Aorta (tissue), 5 donors: ENCODE measurements at places on chromosomes 5 and 9. TPM values are rescaled to one million over a fixed set of nuclear protein-coding genes. Genes with fewer than 3 reads are reported as not detected.

GRCh38 chr5:37495668-37496347, 116.7 kb downstream of the WDR70 start:
- peaks cover 2% of the 10 kb centered on the region for H3K4me1 ChIP-seq
- no peaks in the 10 kb centered on the region for H3K27me3 ChIP-seq
- no peaks in the 10 kb centered on the region for H3K36me3 ChIP-seq
- H3K27ac ChIP-seq, result no peak overlapping the region
- H3K4me3 ChIP-seq, result no peak overlapping the region

- H3K36me3 ChIP-seq, result no peaks in the 10 kb centered on the region
- H3K27me3 ChIP-seq, result no peaks in the 10 kb centered on the region
- no peak overlapping the region for H3K4me3 ChIP-seq
- no peak for DNase-seq
- no peaks in the 10 kb centered on the region for H3K4me1 ChIP-seq
Observed at GRCh38 chr9:115923410-115923809, 230.2 kb upstream of the PAPPA start.

DNA sequence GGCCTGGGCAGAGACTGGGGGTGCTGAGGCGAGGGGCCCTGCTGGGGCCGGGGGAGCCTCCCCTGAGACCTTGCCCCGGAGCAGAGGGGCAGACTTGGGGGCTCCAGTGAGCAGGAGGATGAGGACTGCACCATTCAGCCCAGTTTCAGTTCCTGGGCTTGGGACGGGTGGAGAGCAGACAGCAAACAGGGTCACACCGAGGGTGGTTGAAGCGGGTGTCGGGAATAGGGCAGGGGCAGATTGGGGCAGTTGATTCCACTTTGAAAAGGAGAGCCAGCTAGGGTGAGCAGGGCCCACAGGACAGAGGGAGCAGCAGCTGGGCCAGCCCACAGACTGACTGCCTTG, 4.5 kb downstream of the GRK6 start:
- no peak overlapping the region for H3K4me3 ChIP-seq
- H3K36me3 ChIP-seq, result no peaks in the 10 kb centered on the region

DNA sequence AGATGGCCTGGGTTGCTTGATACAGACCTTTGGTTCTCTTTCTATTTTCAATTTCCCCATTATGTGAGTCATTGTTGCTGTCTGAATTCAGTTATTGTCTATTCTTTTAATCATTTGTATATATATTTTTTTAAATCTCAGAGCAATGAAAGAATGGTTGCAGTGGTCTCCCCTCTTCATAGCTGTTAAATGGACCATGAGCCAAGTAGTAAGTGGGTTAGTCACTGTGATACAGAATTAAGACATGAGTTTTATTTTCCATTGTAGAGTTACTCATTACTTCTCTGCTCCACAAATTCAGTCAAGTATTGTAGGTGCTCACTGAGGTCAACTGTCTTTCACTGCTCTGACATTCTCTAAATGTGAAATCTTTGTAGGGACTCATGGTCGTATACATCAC, 174.6 kb upstream of the GRAMD2B start:
- no peaks in the 10 kb centered on the region for H3K4me1 ChIP-seq
- H3K36me3 ChIP-seq, result no peaks in the 10 kb centered on the region
- no peak overlapping the region for H3K27ac ChIP-seq
- no peak overlapping the region for H3K4me3 ChIP-seq

- DNase-seq, result no peak
- no peaks in the 10 kb centered on the region for H3K36me3 ChIP-seq
- H3K27me3 ChIP-seq, result no peaks in the 10 kb centered on the region
- H3K4me1 ChIP-seq, result no peaks in the 10 kb centered on the region
Observed at GRCh38 chr9:116986015-116986414, 298.9 kb downstream of the TRIM32 start.

FCN2 gene
- 0.32 TPM for total RNA-seq

PAX5 gene
- total RNA-seq, result 0.19 TPM

GRCh38 chr5:132787076-132787475, 10.0 kb upstream of the SEPTIN8 start:
- no peak overlapping the region for H3K4me3 ChIP-seq
- peaks cover 7% of the 10 kb centered on the region for H3K4me1 ChIP-seq

SNAPC4 gene
- total RNA-seq, result 6.8 TPM

GRCh38 chr9:101418518-101419430, 16.8 kb downstream of the ALDOB start:
- peaks cover 2% of the 10 kb centered on the region for H3K36me3 ChIP-seq
- H3K27me3 ChIP-seq, result no peaks in the 10 kb centered on the region
- no peak overlapping the region for H3K4me3 ChIP-seq
- no peak overlapping the region for H3K27ac ChIP-seq
- no peak for DNase-seq

CCDC152 gene
- total RNA-seq, result 1.4 TPM

DNA sequence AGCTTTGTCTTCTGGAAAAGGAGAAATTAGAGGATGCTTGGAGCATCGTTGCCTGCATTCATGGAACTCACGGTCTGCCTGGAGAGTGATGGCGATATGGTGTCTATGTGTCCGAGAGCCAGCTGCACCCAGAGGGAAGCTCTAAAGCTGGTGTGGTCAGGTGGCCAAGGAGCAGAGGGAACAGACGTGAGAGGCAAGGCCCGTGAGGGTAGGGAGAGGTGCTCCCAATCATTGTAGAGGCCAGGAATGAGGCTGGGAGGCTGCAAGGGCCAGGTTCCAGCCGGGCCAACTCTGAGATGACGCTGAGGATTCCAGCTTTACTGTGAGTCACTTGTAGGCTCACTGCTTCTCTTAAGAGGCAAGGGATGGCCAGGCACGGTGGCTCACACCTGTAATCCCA, 7.6 kb downstream of the FGD3 start:
- no peaks in the 10 kb centered on the region for H3K4me1 ChIP-seq
- no peaks in the 10 kb centered on the region for H3K36me3 ChIP-seq
- no peak overlapping the region for H3K4me3 ChIP-seq
- H3K27me3 ChIP-seq, result no peaks in the 10 kb centered on the region

GRCh38 chr9:136492978-136493522, 10.2 kb upstream of the SEC16A start:
- H3K36me3 ChIP-seq, result no peaks in the 10 kb centered on the region
- no peaks in the 10 kb centered on the region for H3K27me3 ChIP-seq
- H3K4me1 ChIP-seq, result no peaks in the 10 kb centered on the region
- DNase-seq, result no peak

PTPN3 gene
- total RNA-seq, result 7.8 TPM

SVEP1 gene
- 120 TPM for total RNA-seq

ANKDD1B gene
- total RNA-seq, result 0.88 TPM

- H3K4me1 ChIP-seq, result no peaks in the 10 kb centered on the region
- DNase-seq, result no peak
- H3K27ac ChIP-seq, result no peak overlapping the region
- H3K27me3 ChIP-seq, result no peaks in the 10 kb centered on the region
- H3K4me3 ChIP-seq, result no peak overlapping the region
Observed at GRCh38 chr5:39876146-39876545, 451.4 kb upstream of the DAB2 start.

- H3K36me3 ChIP-seq, result no peaks in the 10 kb centered on the region
- H3K4me3 ChIP-seq, result peak overlapping the region; percentile 52
- DNase-seq, result peak; percentile 83
- H3K4me1 ChIP-seq, result peaks cover 2% of the 10 kb centered on the region
- no peaks in the 10 kb centered on the region for H3K27me3 ChIP-seq
- H3K27ac ChIP-seq, result no peak overlapping the region
Observed at GRCh38 chr5:141326088-141326854, 4.0 kb upstream of the PCDHGA1 start.

GRCh38 chr5:174707671-174708070, 16.7 kb upstream of the MSX2 start:
- no peak for DNase-seq
- no peak overlapping the region for H3K4me3 ChIP-seq
- no peaks in the 10 kb centered on the region for H3K4me1 ChIP-seq
- no peaks in the 10 kb centered on the region for H3K36me3 ChIP-seq
- no peak overlapping the region for H3K27ac ChIP-seq

DNA sequence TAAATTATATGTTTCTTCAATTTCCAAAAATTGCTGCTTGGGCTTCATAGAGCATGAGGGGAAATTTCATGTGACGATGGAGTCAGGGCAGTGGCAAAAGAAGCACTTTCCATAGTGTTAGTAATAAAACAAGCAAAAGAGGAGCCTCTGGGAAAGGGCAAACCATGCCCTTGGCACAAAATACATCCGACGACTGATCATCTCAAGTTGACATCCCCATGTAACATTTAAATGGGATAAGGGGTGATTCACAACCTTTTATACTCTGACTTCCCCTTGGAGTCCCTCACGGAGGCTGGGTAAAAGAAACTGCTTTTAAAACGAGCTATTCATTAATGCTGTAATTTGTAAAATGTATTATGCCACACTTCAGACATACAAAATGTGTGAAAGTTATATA, 161.4 kb upstream of the DMRT1 start:
- no peak overlapping the region for H3K27ac ChIP-seq
- no peaks in the 10 kb centered on the region for H3K27me3 ChIP-seq
- H3K4me3 ChIP-seq, result no peak overlapping the region
- DNase-seq, result no peak
- peaks cover 4% of the 10 kb centered on the region for H3K4me1 ChIP-seq
- H3K36me3 ChIP-seq, result no peaks in the 10 kb centered on the region

GRCh38 chr9:113526841-113527240, 63.3 kb downstream of the RGS3 start:
- no peak overlapping the region for H3K4me3 ChIP-seq
- H3K27me3 ChIP-seq, result no peaks in the 10 kb centered on the region
- no peaks in the 10 kb centered on the region for H3K4me1 ChIP-seq
- DNase-seq, result no peak

DNA sequence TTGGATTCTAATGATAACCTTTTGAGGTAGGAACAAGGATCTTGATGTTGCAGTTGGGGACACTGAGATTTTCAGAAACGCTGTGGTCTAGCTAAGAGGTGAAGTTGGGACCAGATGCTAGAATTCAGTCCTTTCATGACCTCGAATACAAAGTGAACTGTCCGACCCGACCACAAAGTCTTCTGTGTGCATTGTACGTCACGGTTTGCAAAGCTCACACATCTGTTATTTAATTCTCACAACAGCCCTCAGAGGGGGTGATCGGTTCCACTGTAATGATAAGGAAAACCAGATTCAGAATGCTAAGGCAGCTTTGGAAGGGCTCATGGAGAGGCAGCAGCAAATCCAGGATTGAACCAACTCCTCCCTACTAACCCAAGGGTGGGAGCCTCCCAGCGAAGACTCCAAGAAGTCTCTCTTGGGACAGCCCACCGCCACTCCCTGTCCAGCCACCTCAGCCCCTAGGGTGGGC, 16.6 kb upstream of the KIF12 start:
- no peaks in the 10 kb centered on the region for H3K36me3 ChIP-seq
- DNase-seq, result no peak
- no peaks in the 10 kb centered on the region for H3K4me1 ChIP-seq
- no peaks in the 10 kb centered on the region for H3K27me3 ChIP-seq
- H3K4me3 ChIP-seq, result no peak overlapping the region

DNA sequence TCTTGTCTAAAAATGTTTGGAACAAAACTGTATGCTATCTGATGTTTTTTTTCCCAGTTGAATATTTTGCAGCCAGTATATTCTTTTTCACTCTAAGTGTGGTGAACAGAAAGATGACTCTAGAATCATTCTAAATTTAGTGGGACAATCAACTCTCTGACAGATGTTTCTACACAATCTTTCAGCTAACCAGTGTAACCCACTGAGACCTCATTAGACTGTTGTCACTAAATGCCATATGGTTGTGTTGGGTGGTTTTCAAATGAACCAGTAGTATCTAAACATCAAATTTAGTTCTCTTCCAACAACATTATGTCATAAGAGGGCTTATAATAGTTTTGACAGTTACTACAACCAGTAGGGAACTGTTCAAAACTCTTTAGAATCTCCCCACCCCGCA, 129.6 kb upstream of the PRLR start:
- peaks cover 1% of the 10 kb centered on the region for H3K27me3 ChIP-seq
- H3K4me1 ChIP-seq, result no peaks in the 10 kb centered on the region
- no peak for DNase-seq
- H3K27ac ChIP-seq, result no peak overlapping the region

- no peak for DNase-seq
- no peak overlapping the region for H3K27ac ChIP-seq
- H3K4me1 ChIP-seq, result no peaks in the 10 kb centered on the region
- no peaks in the 10 kb centered on the region for H3K36me3 ChIP-seq
Observed at GRCh38 chr5:168697034-168697720, 118.0 kb upstream of the PANK3 start.

DNA sequence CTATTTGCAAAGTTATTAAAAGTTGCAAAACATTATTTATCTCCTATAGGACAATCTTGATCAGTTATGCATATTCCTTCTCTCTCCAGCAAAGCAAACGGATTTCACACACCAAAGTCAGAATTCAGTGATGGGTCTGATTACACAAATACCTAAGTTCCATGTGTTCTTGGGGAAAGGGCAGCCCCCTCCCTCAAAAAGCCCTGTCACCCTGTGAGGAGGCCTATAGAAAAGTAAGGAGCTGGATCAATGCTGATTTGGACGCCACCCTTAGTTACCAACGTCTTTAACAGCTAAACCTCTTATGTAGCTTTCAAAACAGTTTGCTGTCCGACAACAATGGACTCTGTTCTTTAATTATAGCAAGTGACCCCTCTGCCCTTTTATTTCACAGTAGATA, 6.4 kb downstream of the ZNF608 start:
- no peak overlapping the region for H3K4me3 ChIP-seq
- peaks cover 4% of the 10 kb centered on the region for H3K4me1 ChIP-seq
- no peaks in the 10 kb centered on the region for H3K36me3 ChIP-seq
- DNase-seq, result no peak

DNA sequence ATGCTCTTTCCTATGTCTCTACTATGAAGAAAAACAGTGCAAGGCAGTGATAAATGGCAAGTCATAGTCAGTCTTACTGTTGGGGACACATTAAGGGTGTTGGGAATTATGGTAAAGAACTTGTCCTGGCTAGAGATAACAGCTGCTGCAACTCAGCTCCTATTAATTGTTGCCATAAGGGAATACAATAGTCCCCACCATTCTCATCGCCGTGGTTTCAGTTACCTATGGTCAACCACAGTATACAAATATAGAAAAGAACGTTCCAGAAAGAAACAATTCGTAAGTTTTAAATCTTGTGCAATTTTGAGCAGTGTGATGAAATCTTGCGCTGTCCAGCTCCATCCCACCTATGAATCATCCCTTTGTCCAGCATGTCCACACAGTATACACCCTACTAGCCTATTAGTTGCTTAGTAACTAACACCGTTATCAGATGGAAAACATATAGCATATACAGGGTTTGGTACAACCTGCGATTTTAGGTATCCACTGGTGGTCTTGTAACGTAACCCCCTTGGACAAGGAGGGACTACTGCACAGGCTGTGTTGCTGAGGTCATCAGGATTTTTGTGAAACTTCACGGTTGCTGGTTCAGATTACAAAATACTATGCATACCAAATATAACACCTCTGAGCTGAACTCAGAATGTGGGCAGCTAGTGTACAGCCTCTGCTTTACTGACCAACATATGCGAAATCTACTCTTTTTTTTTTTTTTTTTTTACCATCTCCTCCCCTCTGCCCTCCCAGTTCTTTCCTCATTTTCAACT, 53.5 kb downstream of the ZFR start:
- H3K4me1 ChIP-seq, result no peaks in the 10 kb centered on the region
- no peaks in the 10 kb centered on the region for H3K27me3 ChIP-seq
- DNase-seq, result no peak
- H3K36me3 ChIP-seq, result peaks cover 1% of the 10 kb centered on the region
